ENCODE measurements at places on chromosomes 1 and 21. TPM values are rescaled to one million over a fixed set of nuclear protein-coding genes. Genes with fewer than 3 reads are reported as not detected.

- DNase-seq, result no peak
Observed at GRCh38 chr21:29146726-29147125, 16.3 kb downstream of the MAP3K7CL start.

GRCh38 chr1:240917976-240918375 is 306.0 kb upstream of the GREM2 start:
- no peak for DNase-seq

GRCh38 chr21:33754481-33754880 is 112.2 kb downstream of the ITSN1 start:
- DNase-seq, result peak; percentile 15

DNA sequence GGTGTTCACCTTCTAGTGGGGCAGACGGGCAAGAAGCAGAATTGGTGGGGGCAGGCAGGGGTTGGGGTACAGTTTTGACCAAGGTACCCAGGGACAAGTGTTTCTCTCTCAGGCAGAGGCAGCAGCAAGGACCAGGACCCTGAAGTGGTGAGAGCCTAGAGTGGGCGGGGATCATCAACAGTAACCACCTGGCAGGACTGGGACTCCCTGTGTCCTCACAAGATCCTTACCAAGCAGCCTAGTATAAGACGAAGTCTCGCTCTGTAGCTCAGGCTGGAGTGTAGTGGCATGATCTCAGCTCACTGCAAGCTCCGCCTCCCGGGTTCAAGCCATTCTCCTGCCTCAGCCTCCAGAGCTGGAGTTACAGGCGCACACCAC is 3.2 kb upstream of the NADK start:
- no peak for DNase-seq

The LCE1D gene
- not detected for polyA plus RNA-seq

The CDA gene
- 5.8 TPM for polyA plus RNA-seq

DNA sequence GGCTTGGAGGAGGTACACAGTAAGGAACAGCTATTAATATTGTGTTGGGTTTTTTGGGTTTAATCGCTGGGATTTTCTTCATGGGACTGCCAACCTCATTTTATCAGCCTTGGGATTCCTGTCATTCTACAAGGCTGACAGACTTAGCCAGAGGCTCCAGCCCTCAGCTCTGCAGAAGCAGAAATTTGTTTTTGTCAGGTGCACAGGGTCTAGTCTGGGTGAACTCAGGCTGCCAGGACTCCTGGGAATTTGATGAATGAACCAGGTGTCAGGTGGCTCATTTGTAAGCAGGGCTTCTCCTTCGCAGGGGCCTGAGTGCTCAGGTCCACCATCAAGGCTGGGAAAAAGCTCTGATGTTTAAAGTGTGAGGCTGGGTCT is 11.5 kb upstream of the ZNF362 start:
- DNase-seq, result no peak

The CA6 gene
- not detected for polyA plus RNA-seq

GRCh38 chr1:2644171-2644570 is 11.4 kb upstream of the MMEL1 start:
- DNase-seq, result no peak

The LCE2A gene
- polyA plus RNA-seq, result not detected

The RSPH1 gene
- polyA plus RNA-seq, result 0.14 TPM

DNA sequence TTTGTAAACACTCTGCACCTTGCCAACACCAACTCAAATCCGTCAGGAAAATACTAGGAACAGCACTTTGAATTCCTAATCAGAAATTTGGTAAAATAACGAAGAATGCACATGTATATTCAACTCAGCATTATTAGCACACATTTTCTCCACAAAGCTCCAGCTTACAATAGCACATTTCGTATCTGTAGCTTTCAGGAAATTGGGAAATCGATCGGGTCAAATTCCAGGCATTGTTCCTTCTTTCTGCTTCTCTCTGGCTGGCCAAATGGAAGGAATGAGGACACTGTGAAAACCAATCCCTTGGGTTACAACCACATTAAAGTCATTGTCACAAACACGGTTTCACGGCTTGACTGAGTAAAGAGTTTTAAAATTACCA is 58.6 kb downstream of the NPHP4 start:
- DNase-seq, result no peak

- no peak for DNase-seq
Observed at GRCh38 chr1:72066431-72066830, 215.9 kb downstream of the NEGR1 start.

DNA sequence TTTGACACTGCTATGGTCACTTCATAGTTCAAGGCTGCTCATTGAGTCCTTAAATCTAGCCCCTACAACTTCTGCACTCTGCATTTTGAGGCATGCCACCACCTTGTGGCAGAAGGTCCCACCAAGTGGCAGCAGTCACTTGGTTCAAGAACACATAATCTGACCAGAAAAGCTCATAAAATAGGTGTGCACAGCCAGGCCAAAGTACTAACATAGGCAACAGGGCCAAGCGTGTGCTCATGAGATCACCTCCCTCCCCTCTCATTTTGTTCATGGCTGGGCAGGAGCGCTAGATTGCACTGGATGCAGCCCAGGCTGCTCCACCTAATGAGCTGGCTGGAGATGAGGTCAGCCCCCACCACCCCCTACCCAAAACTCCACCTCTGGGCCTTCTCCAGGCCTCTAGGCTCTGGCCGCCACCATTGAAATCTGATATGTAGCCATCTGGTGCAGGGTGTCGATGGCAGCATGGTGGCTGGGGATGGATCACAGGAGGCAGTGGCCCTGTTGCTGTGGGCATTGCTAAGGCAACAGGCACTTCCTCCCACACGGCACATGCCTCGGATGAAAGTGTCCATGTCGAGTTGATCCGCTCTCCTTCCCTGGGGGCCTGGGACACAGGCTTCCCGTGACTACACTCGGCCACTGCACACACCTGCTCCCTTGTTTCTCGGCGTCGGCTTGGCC is 193.2 kb downstream of the TRABD2B start:
- DNase-seq, result no peak

The PLA2G4A gene
- 12.3 TPM for polyA plus RNA-seq

- DNase-seq, result peak; percentile 68
Observed at GRCh38 chr1:78003882-78004718, 639 bp upstream of the DNAJB4 start.

The S100A2 gene
- 1.1 TPM for polyA plus RNA-seq

GRCh38 chr1:54777431-54777830 is 13.1 kb upstream of the PARS2 start:
- no peak for DNase-seq

The CIART gene
- 3.6 TPM for polyA plus RNA-seq

- no peak for DNase-seq
Observed at GRCh38 chr1:78540048-78540447, 49.3 kb downstream of the PTGFR start.

GRCh38 chr1:53636621-53637171 is 102.3 kb downstream of the GLIS1 start:
- no peak for DNase-seq

- no peak for DNase-seq
Observed at GRCh38 chr1:106526650-106527049, 529.8 kb upstream of the PRMT6 start.

GRCh38 chr1:96464066-96464465 is 257.5 kb upstream of the PTBP2 start:
- peak; percentile 84 for DNase-seq

DNA sequence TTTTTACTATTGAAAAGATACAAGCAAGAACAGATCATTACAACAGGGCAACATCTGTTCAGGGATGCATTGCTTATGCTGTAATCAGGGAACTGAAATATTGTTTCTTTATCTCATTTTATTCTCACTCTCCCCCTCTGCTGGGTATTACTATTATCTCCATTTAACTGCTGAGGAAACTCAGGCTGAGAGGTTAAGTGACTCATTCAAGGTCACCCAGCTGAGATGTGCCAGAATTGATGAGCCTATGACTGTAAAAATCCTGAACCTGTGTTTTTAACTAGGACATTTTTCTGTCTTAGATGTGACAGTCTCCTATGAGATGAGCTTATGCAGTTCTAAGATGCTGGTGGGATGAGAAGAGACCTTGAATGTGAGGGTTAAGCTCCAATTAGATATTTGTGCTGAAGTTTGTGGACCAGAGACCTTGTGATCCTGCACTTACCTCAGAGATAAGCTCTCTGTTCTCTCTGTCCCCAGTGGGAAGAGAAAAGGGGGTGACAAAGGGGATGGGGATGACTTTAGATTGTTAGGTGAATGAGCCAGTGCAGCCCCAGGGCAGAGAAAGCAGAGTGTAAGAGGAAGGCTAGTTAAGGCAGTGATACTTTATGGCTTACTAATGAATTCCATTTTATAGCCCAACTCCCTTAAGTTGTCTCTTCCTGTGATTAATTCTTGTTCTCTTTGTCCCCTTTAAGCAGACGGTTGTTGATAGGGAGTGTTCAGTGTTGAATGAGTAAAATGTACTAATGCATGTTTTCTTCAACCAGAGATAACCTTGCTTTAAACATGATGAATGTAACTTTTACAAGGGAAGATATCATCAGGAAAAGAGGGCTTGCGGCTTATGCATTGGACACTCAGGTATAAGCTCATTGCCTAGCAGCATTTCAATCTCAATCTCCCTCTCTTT is 111.4 kb downstream of the HLX start:
- no peak for DNase-seq

DNA sequence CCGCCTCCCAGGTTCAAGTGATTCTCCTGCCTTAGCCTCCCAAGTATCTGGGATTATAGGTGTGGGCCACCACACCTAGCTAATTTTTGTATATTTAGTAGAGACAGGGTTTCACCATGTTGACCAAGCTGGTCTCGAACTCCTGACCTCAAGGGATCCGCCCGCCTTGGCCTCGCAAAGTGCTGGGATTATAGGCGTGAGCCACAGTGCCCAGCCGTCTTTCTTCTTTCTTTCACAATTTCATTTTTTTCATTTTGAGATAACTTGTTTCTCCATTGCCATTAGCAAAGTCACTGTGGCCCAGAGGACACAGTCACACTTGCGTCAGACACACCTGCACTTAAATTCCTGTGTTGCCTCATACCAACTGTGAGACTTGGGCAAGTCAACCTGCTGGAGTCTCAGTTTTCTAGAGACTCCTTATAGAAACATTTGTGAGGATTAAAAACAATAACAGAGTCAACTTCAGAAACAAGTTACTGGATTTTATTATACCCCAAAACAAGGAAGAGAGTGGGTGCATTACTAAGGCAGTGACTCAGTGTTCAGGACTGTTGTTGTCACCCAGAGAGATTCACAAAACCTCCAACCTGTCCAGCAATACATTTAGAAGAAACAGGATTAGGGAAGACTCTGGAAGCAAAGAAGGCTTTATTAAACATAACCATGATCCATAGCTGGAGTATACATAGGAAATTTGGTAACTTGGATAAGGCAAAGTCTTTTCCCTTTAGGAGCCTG is 2.6 kb downstream of the TEDDM1 start:
- DNase-seq, result no peak

The MTARC2 gene
- polyA plus RNA-seq, result 26.5 TPM

The FCRL4 gene
- not detected for polyA plus RNA-seq

DNA sequence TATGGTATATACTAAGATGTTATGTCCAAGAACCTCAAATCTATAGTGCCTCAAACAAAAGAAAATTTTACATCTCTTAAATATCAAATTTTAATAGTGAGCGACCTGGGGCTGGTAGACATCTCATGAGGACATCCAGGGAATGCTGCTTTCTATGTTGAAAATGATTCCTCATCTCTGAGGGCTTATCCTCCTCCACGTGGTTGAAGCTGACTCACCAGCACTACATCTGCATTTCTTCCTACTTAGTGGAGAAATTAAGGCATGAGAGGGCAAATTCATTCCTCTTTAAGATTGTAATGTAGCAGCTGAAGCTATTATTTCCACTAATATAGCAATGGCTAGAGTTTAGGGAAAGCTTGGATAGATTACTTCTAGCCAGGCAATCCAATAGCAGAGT is 529.5 kb downstream of the COL11A1 start:
- no peak for DNase-seq

GRCh38 chr1:78227705-78228635 is 182.2 kb downstream of the GIPC2 start:
- no peak for DNase-seq

The C1orf94 gene
- polyA plus RNA-seq, result not detected

GRCh38 chr1:94156096-94156625 is 35.2 kb upstream of the ABCA4 start:
- DNase-seq, result no peak

DNA sequence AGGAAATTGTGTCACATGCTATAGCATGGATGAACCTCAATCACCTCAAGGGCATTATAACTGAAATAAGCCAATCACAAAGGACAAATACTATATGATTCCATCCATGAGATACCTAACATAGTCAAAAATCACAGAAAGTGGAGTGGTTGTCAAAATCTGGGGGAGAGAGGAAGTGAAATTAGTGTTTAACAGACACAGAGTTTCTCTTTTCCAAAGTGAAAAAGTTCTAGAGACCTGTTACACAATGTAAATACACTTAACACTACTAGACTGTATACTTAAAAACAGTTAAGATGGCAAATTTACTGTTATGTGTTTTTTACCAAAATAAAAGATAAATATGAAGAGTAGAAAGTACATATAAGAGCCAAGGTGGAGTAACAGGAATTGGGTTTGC is 31.8 kb downstream of the ZNF644 start:
- DNase-seq, result no peak

GRCh38 chr1:247043406-247043805 is 35.2 kb downstream of the ZNF670 start:
- no peak for DNase-seq

DNA sequence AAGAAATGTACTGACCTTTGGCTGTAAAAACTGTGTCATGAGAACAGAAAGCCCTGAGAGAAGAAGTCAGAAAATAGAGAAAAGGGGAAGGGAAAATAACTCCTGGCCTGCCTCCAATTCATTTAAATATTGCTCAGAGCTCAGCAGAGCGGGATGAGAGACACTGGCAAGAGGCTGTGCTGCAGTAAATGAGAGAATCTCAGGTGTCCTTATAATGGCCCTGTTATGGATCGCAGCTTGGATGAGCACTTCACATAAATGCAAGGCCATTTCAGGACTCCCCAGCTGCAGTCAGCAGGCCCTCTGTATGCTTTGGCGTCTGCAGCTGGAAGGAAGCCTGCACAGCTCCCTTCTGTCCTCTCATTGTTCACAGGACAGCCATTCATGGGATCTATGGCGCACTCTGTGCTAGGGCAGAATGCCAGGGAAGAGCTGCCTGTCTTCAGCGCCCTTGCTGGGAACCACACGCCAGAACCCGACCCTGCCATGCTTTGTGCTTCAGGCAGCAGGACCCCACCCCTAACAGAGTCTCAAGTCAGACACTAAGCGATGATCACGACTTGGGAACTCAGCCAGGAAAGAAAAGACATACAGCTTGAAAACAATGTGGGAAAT is 20.7 kb upstream of the ABCB10 start:
- peak; percentile 79 for DNase-seq

The WNT4 gene
- 4.8 TPM for polyA plus RNA-seq

- DNase-seq, result no peak
Observed at GRCh38 chr1:115530407-115530806, 111.4 kb upstream of the VANGL1 start.

The WDR64 gene
- polyA plus RNA-seq, result 0.31 TPM

The OR14K1 gene
- not detected for polyA plus RNA-seq

The SLAMF1 gene
- 0.12 TPM for polyA plus RNA-seq

DNA sequence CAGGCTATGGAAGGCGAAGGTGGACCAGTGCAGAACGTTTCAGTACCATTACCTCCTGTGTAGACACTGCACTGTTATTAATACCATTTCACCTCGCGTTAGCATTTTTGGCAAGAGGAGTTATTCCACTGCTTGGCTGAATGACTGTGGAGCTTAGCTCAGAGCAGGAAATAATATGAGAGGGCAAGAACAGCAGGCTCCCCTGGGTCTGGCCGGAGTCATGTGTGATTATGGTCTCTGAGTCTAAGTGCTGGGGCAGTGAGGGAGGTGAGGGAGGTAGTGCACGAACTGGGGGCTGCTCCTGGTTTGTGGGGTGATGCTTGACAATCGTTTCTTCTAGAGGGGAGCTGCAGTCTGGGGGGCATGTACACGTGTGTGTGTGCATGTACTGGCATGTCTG is 82.9 kb downstream of the MDM4 start:
- DNase-seq, result no peak

- peak; percentile 25 for DNase-seq
Observed at GRCh38 chr1:164718821-164719220, 159.8 kb downstream of the PBX1 start.

All from muscle of arm (tissue), 14 donors.